ENCODE measurements at places on chromosomes 5 and 9.

GRCh38 chr9:6757132-6757455 lies 679 bp upstream of the KDM4C start:
- no peak for DNase-seq

DNA sequence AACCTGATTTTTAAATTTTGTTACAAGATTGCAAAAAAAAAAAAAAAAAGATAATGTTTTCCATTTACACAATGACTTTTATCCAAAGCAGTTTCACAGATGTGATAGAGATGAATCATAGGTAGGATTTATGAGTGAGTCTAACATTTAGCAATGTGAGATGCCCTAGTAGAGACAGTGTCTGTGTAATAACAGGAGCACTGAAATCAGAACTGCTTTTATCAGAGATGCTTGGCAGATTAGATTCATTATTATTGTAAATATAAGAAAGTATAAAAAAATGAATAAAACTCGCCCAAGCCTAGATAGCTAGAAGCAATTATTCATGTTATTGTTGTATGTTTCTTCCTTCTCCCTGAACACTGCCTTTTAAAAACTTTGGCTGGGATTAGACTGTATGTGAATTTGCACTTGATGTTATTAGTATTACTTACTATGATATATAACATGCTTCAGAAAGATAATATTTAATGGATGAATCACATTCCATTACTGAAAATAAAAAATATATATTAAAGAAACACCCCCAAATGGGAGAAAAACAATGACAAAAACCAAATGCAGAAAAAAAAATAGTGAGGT lies 567.3 kb upstream of the KLF4 start:
- DNase-seq = no peak

GRCh38 chr5:157342822-157343402 lies 77.0 kb downstream of the CYFIP2 start:
- no peak for DNase-seq

- DNase-seq = no peak
These were observed 196.1 kb downstream of the PCSK5 start for GRCh38 chr9:76086539-76086938.

- no peak for DNase-seq
These were observed 125.9 kb downstream of the SYK start for GRCh38 chr9:90927496-90927895.

DNA sequence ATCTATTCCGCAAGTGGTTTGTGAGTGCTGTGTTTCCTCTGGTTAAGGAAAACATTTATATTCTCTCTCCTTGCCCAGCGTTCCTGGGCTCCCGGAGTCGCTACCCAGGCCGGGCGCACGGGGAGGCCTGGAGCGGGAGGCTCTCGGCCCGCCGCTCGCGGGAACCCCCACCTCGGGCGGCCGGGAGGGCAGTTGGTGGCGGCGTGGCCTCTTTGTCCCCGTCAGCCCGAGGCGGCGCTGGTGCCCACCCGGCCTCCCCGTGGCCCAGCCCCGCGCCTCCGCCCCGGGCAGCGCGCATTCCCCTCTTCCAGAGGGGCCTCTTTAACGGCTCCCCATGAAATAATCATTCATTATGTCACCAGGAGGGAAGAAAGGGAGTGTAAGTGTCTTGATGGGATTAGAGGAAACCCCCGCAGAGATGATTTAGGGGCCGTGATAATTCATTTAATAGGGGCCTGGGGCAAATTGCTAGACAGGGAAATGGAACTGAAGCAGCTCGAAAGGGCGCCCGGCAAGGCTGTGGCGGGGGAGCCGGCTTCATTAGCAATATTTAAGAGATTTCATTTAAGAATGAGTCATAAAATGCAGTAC lies 181.9 kb upstream of the TBCA start:
- DNase-seq = no peak

DNA sequence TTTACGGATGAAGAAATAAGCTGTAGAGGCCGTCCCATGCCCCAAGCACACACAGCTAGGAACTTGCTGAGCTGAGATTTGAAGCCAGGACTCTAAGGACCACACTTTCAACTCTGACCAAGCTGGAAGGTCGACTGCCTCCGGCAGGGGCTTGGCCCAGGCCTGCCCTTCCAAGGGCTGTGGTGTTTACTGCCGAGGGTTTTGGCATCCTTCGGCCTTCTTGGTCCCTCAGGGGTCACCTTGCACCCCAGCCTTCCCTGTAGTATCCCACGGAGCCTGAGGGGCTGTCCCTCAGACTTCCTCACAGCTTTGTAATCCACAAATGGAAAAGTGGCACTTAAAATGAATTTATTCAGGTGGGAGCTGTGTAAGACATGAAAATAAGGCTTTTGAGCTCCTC lies 83.7 kb upstream of the SPRY4 start:
- no peak for DNase-seq

- no peak for DNase-seq
These were observed 224.0 kb downstream of the GAS1 start for GRCh38 chr9:86723346-86723745.

- no peak for DNase-seq
These were observed 235.6 kb upstream of the TUSC1 start for GRCh38 chr9:25913806-25914205.

GRCh38 chr5:127667926-127668325 lies 19.0 kb downstream of the CTXN3 start:
- DNase-seq = no peak

- no peak for DNase-seq
These were observed 76.2 kb upstream of the ZFAND5 start for GRCh38 chr9:72440992-72441847.

DNA sequence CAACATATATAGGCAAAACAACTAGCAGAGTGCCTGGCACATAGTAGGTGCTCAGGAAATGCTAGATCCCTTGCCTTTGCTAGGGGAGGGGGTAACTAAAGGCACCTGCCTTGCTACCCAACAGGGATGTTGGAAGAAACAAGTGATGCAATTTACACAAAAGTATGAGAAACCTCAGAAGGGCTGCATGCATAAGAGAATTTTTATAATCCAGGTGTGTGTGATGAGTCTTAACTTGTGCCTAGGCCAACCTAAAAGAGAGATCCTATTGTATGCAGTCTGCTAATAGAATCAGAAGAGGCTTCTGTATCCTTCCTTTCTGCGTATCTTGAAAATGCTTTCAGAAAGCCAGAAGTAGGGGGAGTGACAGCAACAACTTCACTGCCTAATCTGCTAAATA lies 135.9 kb downstream of the SLIT3 start:
- no peak for DNase-seq

GRCh38 chr5:54988817-54989216 lies 3.4 kb upstream of the ESM1 start:
- no peak for DNase-seq
